ENCODE measurements at places on chromosomes 7 and 10. TPM values are rescaled to one million over a fixed set of nuclear protein-coding genes. Genes with fewer than 3 reads are reported as not detected.

Gene TMEM196
- total RNA-seq = not detected

Gene EVX1
- total RNA-seq = not detected

DNA sequence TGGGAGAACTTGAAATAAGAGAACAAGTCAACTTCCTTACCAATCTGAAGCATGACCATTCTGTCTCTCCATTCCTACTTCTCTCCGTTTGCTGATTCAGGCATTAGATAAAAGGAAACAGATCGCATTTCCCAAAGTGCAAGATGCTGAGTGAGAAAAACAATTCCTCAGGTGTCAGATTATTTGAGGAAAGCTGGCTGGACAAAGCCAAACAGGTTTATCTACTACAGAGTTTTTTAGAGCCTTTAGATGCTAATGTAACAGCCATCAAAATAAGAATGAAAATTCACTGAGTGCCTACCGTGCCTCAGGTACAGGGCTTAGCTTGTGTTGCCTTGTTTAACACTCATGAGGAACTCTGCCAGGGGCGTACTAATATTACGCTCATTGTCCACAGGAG, 135.9 kb upstream of the MBL2 start:
- H3K27ac ChIP-seq = no peak overlapping the region
- no peaks in the 10 kb centered on the region for H3K27me3 ChIP-seq
- no peak overlapping the region for H3K4me3 ChIP-seq
- DNase-seq = no peak
- H3K36me3 ChIP-seq = no peaks in the 10 kb centered on the region

Gene ACSM6
- not detected for total RNA-seq

GRCh38 chr7:101015626-101016025, 4.3 kb upstream of the MUC17 start:
- peaks cover 7% of the 10 kb centered on the region for H3K4me1 ChIP-seq
- DNase-seq = no peak
- H3K4me3 ChIP-seq = no peak overlapping the region
- no peak overlapping the region for H3K27ac ChIP-seq

DNA sequence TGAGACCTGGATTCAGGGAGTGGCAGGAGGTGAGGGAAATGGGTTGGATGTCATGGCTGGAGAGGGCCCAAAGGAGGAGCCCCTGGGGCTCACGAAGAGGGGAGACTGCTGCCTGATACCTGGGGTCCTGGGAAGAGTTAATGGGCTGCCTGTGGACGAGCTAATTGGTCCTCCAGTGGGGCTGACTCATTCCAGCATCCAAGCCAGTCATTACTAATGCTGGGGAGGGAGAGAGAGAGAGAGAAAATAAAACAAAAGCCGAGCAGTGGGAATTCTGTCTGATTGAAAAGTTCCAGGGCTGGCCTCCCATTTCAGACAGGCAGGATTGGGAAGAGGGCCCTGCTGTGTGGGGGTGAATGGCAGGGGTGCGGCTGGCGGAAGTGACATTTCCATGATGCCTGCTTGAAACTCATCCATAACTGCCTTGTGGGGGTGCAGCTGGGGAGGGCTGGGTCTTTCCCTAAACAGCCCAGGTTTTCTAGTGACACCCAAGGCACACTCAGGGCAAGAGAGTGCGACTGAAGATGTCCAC, 297.8 kb downstream of the RPS24 start:
- H3K36me3 ChIP-seq = no peaks in the 10 kb centered on the region
- H3K27me3 ChIP-seq = no peaks in the 10 kb centered on the region
- H3K4me1 ChIP-seq = peaks cover 6% of the 10 kb centered on the region
- DNase-seq = no peak

Gene CALML3
- total RNA-seq = not detected

DNA sequence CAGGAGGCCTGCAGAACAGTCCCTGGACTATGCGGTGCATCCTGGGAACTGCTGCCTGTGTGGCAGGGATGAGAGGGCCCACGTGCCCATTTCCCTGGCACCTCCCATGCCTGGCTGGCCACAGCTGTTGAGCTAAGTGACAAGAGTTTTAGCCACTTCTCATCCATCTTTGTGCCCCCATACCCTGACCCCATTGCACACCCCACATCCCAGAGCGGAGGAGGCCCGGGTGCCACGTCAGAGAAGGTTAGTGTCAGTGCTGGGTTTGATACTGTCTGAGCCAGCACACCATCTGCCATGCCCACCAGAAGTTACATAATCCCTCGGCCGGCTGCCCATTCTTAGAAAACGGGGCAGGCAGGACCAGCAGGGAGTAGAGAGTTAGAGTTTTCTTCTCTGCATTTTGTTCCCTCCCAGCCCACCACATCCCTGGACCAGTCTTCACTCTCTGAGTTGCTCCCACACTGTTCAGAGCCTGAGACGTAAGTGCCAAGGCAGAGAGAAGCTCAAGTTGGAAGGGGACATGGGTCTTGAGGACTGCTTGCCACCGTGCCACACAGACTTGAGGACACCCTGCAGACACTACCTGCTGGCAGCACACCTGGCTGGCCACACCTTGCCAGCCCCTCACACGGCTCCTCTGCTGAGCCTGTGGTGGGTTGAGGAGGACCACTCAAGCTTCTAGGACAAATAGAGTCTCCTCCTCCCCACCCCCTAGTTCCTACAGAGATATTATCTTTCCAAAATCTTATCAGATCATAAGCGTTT, 13.1 kb downstream of the UNC5B start:
- no peak overlapping the region for H3K4me3 ChIP-seq
- no peak for DNase-seq
- H3K4me1 ChIP-seq = no peaks in the 10 kb centered on the region
- H3K27me3 ChIP-seq = no peaks in the 10 kb centered on the region

DNA sequence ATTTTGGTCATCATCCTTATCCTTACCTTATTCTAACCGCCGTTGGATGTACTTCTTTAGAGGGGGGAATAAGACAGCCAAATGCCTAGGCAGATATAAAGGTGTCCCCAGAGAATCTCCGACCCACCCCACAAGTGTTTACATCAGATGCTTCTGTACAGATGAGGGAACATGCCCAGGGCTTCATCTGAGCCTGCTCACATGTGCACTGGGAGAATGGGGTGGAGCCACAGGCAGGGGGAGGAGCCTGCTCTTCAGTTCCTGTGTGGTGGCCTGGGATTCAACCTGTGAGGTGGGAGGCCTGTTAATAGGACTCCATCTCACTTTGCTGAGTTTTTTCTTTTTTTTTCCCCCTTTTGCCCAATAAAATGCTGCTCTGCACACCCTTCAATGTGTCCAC, 27.6 kb upstream of the OPTN start:
- DNase-seq = no peak
- H3K36me3 ChIP-seq = no peaks in the 10 kb centered on the region
- no peak overlapping the region for H3K4me3 ChIP-seq
- no peak overlapping the region for H3K27ac ChIP-seq
- H3K27me3 ChIP-seq = no peaks in the 10 kb centered on the region

DNA sequence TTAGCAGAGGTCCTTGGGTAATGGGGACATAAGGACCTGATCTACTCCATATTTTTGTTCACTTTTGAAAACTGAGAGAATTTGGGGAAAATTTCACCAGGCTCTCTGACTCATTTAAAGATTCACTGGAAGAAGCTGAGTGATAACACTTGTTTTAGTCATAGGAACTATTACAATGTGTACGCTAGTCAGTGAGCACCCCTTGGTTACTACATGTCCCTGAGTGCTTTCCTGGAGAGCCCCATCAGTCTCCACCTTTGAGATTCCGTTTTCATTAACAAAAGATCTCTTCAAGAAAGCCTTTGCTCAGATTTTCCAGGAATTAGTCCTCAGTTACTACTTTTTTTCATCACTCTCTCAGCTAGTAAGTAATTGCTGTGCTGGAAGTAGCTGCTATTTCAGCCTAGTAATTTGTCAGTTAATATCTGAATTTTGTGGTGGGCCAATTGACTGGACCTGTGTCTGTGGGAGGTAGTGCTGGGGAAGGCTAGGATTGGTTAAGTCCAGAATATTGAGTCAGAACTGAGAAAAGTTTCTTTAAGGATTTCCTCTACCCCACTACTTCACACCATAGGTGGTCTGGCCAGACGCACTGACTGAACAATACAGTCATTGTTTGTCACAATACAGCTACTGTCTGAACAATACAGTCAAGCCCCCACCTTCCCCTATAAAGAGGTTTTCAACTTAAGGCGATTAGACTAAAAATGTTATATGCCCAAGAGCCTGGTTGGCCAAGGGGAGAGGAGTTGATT, 235.0 kb downstream of the CCDC7 start:
- no peaks in the 10 kb centered on the region for H3K36me3 ChIP-seq
- H3K4me1 ChIP-seq = no peaks in the 10 kb centered on the region
- no peak overlapping the region for H3K27ac ChIP-seq
- no peak for DNase-seq
- H3K4me3 ChIP-seq = no peak overlapping the region
- H3K27me3 ChIP-seq = no peaks in the 10 kb centered on the region

Gene ELOVL3
- not detected for total RNA-seq

Gene HOGA1
- 2.6 TPM for total RNA-seq

- no peak overlapping the region for H3K4me3 ChIP-seq
- no peak overlapping the region for H3K27ac ChIP-seq
- no peak for DNase-seq
- no peaks in the 10 kb centered on the region for H3K36me3 ChIP-seq
- H3K27me3 ChIP-seq = no peaks in the 10 kb centered on the region
These were observed 199.8 kb upstream of the LYZL1 start for GRCh38 chr10:29089091-29089490.

- H3K27me3 ChIP-seq = no peaks in the 10 kb centered on the region
- peaks cover 29% of the 10 kb centered on the region for H3K4me1 ChIP-seq
- H3K27ac ChIP-seq = peak overlapping the region; percentile 95
- no peaks in the 10 kb centered on the region for H3K36me3 ChIP-seq
- DNase-seq = no peak
These were observed 43.4 kb downstream of the GRK5 start for GRCh38 chr10:119250641-119251314.

DNA sequence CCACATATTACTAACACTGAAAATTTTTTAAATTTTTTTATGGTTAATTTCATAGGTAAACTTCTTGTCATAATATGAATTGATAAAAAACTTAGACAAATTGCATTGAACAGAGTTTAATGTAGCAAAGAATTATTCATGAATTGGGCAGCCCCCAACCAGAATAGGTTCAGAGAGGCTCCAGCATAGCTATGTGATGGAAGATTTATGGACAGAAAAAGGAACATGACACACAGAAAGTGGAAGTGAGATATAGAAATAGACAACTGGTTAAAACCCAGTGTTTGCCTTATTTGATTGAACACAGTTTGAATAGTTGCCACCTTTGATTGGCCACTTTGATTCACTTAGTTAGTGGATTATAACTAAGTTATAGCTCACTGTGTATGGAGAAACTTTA, 87.2 kb downstream of the AHR start:
- no peaks in the 10 kb centered on the region for H3K27me3 ChIP-seq
- H3K27ac ChIP-seq = no peak overlapping the region
- H3K4me3 ChIP-seq = no peak overlapping the region
- DNase-seq = no peak
- H3K4me1 ChIP-seq = no peaks in the 10 kb centered on the region
- H3K36me3 ChIP-seq = no peaks in the 10 kb centered on the region

Gene PDLIM1
- total RNA-seq = 191 TPM

DNA sequence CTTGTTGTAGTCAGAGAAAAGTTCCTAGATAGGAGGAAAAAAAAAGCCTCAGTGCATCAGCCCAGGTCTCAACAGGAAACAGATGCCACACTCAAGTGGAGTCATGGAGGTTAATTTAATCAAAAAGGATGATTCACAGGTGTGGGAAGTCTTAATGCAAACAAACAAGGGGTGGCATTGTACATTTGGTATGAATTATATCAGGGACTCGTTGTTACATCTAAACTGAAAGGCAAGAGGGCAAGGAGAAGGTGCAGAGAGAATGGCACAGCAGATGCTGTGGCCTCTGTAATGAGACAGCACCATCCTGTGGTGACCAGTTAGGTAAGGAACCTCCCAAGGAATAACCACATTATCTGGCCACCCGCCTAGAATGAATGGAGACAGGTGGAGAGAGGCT, 133.7 kb downstream of the PTPRZ1 start:
- DNase-seq = no peak
- no peaks in the 10 kb centered on the region for H3K36me3 ChIP-seq
- H3K4me1 ChIP-seq = no peaks in the 10 kb centered on the region
- H3K27ac ChIP-seq = no peak overlapping the region
- H3K27me3 ChIP-seq = no peaks in the 10 kb centered on the region

- no peak overlapping the region for H3K27ac ChIP-seq
- DNase-seq = no peak
- H3K4me3 ChIP-seq = no peak overlapping the region
- H3K27me3 ChIP-seq = no peaks in the 10 kb centered on the region
- peaks cover 82% of the 10 kb centered on the region for H3K36me3 ChIP-seq
These were observed 51.8 kb downstream of the XPNPEP1 start for GRCh38 chr10:109871476-109871875.

- H3K36me3 ChIP-seq = no peaks in the 10 kb centered on the region
- no peaks in the 10 kb centered on the region for H3K4me1 ChIP-seq
- H3K27me3 ChIP-seq = no peaks in the 10 kb centered on the region
- no peak overlapping the region for H3K27ac ChIP-seq
- H3K4me3 ChIP-seq = no peak overlapping the region
These were observed 14.6 kb upstream of the NPS start for GRCh38 chr10:127534496-127534895.

DNA sequence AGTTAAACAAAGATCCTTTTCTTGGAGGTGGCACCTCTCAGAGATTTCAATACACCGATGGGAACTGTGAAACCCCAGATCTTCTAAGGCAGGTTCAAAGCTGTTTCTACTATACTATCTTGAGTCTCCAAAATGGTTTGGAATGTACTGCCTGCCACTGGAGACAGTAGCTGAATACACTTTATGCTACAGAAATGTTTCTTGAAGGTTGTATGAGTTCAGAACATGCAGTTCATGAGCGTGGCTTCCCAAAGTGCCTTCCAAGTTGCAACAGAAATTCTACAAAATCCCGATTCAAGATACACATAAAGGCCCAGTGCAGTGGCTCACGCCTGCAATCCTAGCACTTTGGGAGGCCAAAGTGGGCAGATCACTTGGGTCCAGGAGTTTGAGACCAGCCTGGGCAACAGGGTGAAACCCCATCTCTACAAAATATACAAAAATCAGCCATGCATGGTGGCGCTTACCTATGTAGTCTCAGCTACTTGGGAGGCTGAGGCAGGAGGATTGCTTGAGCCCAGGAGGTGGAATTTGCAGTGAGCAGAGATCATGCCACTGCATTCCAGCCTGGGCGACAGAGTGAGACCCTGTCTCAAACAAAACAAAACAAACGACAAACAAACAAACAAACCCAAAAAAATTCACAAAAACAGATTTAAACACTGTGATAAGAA, 36.3 kb downstream of the FAM171A1 start:
- H3K4me3 ChIP-seq = no peak overlapping the region
- H3K4me1 ChIP-seq = peaks cover 4% of the 10 kb centered on the region
- DNase-seq = no peak
- H3K36me3 ChIP-seq = no peaks in the 10 kb centered on the region
- no peaks in the 10 kb centered on the region for H3K27me3 ChIP-seq

Gene SLC26A3
- 0.11 TPM for total RNA-seq

Measured in ascending aorta (tissue), 2 donors.